ENCODE measurements at places on chromosomes 6 and 20. TPM values are rescaled to one million over a fixed set of nuclear protein-coding genes. Genes with fewer than 3 reads are reported as not detected.

GRCh38 chr20:63454731-63455567, 17.5 kb downstream of the KCNQ2 start:
- no peak for DNase-seq

DNA sequence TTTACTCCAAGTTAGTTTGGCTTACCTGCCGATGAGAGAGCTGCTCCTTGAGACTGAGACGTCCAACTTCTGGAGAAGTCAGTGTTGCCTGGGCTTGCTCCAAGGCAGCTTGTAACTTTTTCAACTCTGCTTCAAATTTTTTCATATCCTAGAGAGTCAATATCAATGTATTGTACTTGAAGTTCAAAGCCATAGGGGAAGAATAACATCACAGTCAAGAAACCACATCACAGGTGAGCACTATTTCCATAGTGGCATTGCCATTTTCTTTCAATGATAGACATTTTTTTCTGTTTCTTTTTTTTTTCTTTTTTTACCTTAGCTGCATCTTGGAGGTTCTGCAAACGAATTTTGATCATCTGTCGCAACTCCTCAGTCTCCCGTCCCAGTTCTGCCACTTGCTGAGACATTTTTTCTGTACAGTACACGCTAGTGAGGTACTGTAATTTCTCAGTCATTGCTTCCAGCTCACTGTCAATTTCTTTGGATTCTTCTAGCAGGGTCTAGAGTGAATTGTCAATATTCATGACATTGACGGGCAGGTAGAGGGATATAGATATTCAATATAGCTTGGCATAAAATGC, 326.7 kb downstream of the SYNE1 start:
- DNase-seq, result no peak

DNA sequence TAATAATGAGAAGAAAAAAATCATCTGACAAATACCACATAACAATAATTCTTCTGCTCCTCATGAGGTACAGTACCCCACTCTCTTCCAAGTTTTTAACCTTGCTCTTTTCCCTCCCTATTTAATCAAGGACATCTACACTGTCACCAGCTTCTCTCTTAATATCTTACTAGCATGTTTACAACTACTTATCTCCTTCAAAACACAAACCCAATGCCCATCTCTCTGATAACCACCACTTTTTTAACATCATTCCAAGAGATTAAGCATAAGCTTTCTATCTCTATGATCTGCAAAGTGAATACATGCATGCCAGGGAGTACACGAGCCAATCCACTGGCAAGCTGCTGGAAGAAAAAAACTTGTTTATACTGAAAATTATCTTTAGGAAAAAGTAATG, 10.3 kb downstream of the CEP85L start:
- no peak for DNase-seq

GRCh38 chr6:15708231-15708630, 45.4 kb upstream of the DTNBP1 start:
- DNase-seq, result no peak

GRCh38 chr6:156890627-156891314, 113.6 kb downstream of the ARID1B start:
- DNase-seq, result no peak

DNA sequence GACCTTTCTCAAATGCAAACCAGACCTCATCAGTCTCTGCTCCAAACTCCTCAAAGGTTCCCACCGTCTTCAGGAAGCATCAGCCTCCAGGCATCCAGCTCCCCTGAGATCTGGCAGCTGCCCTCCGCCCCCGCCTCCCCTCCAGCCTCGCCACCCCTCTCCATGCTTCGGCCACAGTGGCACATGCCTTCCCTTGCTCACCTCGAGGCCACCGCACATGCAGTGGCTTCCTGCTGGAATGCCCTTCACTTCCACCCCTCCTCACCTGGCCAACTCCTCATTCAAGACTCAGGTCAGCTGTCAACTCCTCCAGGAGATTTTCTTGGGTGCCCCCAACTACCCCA, 13.4 kb downstream of the KIAA1755 start:
- DNase-seq, result no peak

- DNase-seq, result no peak
Observed at GRCh38 chr20:48054051-48054450, 268.8 kb upstream of the SULF2 start.

DNA sequence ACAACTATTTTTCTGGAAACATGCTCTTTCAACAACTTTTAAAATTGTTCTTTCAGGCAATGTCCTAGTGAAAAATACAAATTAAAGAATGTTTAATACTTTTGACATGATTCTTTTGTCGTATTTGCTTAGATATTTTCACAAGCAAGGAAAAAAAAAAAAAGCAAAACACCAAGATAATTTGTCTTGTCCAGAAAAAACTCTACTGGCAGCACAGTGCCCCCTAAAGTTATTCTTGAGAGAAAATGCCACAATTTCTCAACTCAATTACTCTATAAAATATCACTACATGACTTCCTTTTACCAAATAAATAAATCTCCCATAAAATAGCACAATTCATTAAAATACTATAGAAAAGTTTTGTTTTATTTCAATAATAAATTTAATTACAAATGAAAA, 652.5 kb upstream of the EPHA7 start:
- DNase-seq, result no peak

- no peak for DNase-seq
Observed at GRCh38 chr20:48222595-48223180, 437.4 kb upstream of the SULF2 start.

DNA sequence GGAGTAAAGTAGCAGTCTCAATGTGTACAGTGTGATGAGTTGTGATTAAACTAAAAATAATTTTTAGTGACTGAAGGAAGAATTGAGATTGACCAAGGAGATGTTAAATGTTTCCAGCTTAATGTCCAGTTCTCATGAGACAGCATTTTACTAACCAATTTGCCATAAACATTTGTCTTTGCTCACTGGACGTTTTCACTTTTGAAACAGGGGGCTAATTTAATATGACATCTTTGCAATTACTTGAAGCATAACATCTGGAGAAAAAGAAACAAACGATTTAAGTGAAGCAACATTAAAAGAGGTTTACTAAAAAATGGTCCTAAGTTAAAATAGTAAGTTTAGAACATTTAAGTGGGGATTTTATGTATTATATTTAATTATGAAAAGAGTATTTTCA, 443.8 kb downstream of the BCKDHB start:
- peak; percentile 20 for DNase-seq

DNA sequence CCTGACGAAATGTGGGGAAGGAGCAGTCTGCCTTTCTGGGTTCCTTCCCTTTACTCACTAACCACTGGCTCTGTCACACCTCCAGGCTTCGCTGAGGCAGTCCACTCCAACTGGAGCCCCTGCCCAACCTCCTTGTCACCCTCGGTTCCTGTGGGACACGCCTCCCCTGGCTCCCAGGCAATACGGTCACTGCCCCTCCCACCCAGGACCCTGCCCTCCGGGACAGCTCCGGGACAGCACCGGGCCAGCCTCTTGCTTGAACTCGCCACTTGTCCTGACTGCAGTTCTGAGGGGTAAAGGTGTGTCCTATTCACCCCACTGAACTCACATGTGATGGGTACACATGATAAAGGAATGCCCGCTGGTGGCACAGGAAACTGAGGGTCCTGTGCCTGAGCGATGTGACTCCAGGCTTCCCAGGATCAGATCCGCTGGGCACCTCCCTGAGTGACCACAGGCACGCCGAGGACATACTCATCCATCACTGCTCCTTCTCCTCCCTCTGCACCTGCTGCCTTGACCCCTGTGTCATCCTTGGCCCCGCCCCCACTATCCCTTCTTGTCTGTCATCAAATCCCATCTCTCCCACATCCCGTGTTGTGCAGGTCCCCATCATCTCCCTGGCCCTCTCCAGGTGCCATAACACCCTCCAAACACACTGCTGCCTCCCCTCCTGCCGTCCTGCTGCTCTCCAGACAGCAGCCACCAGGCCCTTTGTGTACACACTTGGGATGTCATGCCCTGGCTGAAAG, 7.9 kb downstream of the SDCBP2 start:
- no peak for DNase-seq

DNA sequence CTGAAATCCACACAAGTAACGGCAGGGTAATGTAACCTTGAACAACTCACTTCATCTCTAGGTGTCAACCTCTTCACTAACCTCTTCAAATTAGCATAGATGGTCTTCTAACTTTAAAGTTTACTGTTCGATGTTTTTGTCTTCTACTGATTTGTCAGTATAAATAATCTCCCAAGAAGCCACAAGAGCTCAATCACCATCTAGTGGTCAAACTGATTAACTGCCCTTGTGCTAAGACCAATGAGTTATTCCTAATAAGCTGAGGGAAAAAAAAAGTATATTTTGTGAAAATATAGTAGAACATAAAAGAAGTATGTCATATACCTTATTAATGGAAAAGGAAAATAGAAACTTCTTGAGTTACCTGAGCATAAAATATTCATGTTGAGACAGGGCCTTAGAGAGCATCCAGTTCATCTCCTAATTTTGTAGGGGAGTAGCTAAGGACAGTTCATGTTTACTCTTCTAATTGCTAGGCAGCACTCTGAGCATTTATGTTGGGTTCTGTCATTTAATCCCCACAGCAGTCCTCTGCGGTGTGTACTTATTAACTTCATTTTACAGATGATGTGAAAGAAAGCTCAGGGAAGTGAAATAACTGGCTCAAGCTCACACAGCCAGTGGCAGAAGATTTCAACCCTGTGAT, 317.1 kb downstream of the ESR1 start:
- DNase-seq, result peak; percentile 29

GRCh38 chr6:31898383-31899011, 999 bp upstream of the EHMT2 start:
- DNase-seq, result no peak

DNA sequence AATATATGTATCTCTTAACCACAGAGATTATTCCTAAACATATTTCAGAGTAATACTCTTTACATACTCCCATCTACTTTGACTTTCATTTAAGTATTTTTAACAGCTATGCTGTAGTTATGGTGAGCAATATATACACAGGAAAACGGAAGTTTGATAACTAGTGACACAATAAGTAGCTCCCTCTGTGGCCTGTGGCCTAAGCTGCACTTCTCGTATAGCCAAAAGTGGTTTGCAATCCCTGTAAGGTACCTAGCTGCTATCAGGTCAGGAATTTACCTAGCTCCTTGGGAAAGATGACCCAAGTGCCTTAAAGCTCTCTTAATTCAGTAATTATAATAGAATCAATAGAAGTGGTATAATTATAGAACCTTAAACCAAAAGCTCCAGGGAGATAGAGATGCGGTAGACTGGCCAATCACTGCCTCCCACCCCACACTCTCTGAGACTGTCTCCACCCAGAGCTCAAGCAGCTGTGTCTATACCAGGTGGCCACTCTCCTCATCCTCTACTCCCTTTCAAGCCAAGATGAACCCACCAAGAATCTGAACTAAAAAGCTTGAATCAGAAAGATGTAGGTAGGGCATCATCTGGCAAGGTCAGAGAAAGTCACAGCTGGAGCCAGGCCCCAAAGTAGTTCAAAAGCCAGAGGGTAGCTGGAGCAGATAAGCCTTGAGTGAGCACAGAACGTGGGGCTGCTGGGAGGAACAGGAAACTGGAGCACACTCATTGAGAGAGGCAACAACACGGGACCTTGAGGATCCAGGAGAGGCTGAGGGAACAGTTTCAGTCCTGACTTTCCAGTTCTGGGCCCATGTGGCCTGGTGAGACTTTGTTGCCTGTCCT, 84.9 kb upstream of the ASF1A start:
- DNase-seq, result no peak

DNA sequence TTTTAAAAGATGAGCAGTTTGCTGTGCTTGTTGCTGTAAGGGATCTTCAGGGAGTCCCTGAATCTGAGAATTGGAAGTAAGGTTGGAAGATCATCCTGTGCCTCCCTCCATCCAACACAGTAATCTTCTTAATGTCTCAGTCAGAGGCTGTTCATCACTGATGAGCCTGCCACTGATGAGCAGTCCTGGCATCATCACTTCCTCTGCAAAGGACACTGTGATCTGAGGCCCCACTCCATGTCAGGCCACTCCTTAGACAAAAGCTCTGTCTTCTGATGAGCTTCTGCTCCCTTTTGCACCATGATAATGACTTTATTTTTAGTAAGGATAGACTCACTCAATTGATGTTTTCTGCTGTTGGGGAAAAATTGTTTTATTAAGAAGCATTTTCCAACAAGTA, 121.0 kb downstream of the UST start:
- no peak for DNase-seq

GRCh38 chr20:598133-598850, 11.8 kb downstream of the TCF15 start:
- DNase-seq, result no peak

The NRN1 gene
- total RNA-seq, result 4.5 TPM

The RAET1G gene
- 1.2 TPM for total RNA-seq

The ARG1 gene
- 1.1 TPM for total RNA-seq

The RALY gene
- total RNA-seq, result 53.9 TPM

The SYCP2 gene
- 6.7 TPM for total RNA-seq

Data from urinary bladder (tissue), 4 donors.